ENCODE measurements at places on chromosomes 6 and 20. TPM values are rescaled to one million over a fixed set of nuclear protein-coding genes. Genes with fewer than 3 reads are reported as not detected.

SLPI gene
- total RNA-seq: 9.7 TPM

LPA gene
- total RNA-seq: not detected

SPTLC3 gene
- total RNA-seq: not detected

OXT gene
- not detected for total RNA-seq

MRPL14 gene
- 35.0 TPM for total RNA-seq

SLC32A1 gene
- not detected for total RNA-seq

HLA-DRA gene
- total RNA-seq: 252 TPM

MOCS1 gene
- 14.0 TPM for total RNA-seq

Data from stomach (tissue), 19 donors.